Epithelial cell of esophagus (primary cell): ENCODE measurements at places on chromosomes 4 and X.

DNA sequence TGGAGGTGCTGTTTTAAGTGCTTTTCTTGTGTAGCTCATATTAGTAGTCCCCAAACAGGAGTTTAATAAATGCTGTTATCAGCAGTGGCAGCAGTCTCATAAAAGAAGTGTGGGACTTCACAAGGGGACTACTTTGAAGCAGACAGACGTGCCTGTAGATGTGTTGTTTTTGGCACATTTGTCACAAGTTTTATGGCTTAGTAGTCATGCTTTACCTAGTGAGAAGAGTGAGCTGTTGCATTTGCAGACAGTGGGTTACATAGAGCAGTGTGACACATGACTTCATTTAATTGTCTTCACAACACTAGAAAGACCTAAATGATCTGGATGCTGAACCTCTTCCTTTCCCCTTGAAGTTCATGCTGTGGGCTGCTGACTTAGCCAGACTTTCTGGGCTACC, 149.5 kb upstream of the MBNL3 start:
- DNase-seq, result no peak

DNA sequence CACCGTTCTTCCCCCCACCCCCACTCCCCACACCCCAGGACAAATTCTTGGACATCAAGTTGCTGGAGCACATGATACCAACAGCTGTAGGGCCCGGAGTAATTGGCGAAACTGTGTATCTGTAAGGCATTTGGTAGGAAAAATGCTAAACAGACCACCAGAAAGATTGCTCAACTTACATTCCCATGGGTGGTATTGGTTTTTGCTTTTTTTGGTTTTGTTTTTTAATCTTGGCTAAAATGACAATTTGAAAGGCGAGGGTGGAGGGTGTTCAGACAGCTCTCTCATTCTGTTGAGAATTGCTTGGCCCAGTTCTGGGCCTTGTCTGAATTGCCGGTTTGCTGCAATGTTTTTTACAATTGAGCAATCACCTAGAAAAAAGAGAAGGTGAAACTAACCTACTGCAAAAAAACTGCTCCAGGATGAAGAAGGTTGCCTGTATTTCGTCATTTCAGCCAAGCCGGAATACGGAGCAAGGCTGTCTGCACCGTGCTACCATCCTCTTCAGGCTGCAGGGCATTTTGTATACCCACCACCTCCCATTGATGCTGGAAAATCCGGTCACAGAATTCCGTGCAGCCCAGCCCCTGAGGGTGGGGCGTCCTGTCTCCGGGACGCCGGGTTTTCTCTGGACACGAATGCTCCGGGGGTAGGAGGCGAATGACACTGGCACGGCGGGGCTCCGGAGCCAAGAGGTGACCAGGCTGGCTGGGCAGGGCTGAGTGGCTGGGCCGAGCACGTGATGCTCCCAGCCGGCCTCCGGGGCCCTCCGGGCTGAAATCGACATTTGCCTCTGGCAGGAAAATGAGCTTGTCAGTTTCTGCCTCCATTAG, at the start of gene CLCN4:
TSS of gene CLCN4 (plus strand) at position 777 of the 833 bp plus-strand sequence. CDS start 28,058 bp downstream, outside the sequence.
- peak; percentile 5 for DNase-seq

DNA sequence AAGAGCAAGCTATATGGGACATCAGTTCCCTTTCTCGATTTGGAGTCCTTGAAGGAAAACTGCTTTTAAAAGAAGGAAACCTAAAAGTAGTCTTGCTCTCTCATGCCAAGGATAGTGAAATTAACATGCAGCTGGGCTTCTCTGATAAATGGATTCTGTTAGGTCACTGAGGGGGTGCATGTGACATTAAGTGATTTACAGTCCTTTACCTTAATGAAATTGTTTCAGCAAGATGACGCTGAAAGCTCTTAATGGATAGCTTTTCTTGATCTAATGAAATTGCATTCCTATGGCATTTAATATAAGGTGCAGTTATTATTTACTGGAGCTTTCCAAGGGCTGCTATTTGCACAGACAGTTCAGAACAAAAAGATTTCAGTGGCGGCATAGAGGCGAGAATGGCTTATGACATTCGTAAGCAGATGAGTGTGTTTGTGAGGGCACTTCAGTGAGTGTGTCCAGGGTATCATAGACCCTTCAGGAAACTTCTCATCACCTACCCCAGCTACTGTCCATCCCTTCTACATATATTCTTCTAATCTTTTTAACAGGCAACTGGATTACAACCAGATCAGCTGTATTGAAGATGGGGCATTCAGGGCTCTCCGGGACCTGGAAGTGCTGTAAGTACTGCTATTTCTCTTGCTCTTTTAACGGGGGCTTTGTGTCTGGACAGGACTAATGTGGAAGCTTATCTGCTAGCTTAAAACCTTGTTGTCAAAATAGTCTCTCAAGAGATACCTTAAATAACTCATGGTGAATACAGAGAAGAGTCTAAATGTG, 219.9 kb upstream of the PACRGL start:
- DNase-seq, result no peak

GRCh38 chr4:177375372-177375771, 65.7 kb downstream of the NEIL3 start:
- DNase-seq, result no peak

DNA sequence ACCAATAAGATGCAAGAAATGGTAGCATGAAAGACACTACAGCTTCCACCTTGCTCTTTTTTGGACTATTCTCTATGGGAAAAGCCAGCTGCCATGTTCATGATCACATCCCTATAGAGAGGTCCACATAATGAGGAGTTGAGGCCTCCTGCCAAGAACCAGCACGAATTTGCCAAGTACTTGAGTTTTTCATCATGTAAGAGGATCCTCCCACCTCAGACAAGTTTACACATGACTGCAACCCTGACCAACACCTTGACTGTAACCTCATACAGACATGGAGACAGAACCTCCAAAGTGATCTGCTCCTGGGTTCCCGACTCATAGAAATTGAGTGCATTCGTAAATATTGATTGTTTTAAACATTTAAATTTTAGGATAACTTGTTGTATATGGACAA, 135.2 kb upstream of the TSPAN5 start:
- peak; percentile 95 for DNase-seq
